ENCODE measurements at places on chromosomes 1 and 21.

DNA sequence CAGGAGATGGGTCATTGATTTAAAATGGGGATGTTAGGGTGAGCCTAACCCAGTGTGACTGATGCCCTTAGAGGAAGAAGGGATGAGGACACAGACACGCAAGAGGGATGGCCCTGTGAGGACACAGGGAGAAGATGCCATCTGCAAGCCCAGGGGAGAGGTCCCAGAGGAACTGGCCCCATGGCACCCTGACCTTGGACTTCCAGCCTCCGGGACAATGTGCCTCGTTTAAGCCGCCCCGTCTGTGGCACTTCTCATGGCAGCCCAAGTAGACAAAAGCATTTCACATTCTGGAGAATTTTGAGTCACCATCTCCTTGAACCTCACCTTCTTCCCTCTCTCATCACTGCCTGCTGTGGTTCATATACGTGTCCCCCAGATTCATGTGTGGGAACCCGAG lies 20.1 kb upstream of the PCBP3 start:
- DNase-seq, result no peak

DNA sequence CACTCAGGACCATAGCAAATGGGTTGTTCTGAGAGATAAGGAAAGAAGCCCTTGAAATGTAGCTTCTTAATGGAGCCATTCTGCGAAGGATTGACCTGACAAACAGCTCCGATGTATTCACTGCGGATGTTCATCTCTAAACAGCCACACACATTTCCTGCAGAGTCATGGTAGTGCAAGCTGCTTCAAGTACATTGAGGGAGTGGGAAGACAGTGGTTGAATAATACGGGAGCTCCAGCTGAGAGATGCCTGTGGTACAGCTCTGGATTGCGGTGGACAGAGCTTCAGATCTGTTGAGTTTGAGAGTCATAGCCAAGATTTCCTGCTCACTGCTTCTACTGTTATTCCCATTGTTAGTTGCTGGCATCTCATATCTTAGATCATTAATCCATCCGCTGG lies 86.6 kb downstream of the ZBTB18 start:
- DNase-seq, result no peak

DNA sequence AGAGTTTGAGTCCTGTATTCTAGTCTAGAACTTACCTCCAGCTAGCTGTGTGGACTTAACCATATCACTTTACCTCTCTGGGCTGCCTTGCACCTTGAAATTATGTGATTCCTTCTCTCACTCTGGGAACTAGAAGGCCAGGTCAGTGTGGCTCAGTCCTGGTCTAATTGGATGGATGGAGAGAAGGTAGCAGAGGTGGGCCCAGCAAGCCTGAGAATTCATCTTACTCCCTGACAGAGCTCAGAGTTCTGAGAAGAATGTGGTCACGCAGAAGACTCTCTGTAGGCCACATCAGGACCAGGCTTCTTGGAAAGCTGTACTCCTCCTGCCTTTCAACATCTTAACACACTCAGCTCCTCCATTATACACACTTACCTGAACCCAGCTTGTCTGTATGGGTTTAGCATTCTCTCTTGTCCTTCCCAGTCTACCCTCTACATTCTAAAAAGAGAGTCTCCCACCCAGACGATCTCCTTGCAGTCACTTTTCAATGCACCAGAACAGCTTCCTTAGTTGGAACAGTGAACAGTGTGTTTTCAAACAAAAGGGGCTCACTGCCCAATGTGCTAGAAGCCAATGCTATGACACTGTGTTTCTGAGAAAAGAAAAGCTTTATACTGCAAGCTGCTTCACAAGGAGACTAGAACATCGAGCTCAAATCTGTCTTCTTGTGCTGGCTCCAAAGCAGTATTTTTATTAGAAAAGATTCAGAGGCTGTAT lies 60.5 kb downstream of the CAPN9 start:
- no peak for DNase-seq

DNA sequence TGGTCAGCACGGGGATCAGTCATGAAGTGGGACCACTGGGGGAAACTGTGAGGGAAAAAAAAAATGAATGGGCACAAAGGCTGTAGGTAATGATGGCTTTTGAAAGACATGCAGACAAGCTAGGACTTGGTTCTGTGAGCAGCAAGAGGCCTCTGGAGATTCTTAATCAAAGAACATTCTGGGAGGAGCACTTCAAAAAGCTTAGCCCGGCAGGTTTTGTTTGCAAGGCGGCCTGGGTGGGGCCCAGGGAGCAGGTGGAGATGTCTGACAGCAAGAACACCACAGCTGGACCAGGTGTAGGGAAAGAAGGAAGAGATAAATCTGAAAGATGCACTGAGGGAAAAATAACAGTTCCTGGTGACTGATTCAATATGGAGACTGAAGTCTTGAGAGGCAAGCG lies 6.0 kb downstream of the TEX35 start:
- no peak for DNase-seq

DNA sequence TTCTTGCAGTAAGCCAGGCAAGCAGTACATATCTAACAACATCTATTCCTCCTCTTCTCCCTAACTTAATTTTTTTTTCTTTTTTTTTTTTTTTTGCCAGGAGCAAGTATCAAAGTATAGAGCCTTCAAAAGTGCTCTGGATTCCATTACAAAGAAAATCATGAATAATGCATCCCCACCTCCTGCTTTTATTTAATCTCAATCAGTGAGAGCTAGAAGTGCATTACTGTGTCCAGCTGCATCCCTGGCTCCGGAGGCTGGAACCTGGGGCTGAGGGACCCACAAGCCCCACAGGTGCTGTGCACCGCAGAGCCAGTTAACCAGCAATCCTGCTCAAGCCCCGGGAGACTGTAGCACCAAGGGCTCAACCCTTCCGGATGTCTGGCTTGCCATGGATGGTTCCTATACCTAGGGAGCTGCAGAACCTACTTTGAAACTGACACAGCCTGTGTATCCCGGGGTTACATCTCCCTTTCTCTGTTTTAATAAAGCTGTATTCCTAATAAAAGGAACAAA lies 455.9 kb upstream of the RUNX1 start:
- no peak for DNase-seq

DNA sequence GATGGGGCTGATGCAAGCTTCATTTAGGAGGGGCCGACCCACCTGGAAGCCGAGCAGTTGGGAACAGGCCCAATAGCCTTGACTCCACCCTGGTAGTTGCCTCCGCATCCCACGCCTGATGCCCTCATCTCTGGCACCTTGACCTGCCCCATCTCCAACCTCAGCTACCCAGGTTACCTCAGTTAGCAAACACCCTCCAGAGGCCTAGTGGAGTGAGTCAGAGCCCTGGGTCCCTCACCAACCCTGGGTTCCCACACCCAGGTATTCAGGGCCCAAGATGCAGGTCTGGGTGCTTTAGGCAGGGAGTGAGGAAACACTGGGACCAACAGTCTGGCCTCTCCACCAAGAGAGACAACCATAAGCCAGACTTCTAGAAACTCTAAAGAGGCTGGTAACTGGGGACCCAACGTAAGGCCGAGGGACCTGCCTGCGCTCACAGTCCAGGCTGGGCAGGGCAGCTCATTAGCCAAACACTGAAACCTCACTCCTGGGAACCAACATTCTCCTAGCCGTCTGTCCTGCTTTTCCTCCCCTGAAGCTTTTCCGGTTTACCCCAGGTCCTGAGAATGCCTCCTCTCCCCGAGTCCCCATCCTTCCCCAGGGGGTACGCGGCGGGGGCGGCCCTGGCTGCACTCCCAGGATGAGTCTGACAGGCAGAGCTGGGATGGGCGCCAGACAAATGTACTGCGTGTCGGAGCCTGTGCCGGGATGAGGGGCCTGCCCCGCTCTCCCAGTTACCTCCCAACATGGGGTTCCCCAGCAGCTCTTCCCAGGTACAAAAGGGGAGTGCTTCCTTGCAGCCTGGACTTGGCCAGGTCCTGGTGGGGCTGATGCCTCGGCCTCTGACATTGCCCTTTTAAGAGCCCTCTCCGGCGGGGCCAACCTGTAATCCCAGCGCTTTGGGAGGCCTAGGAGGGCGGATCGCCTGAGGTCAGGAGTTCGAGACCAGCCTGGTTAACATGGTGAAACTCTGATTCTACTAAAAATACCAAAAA lies 8.9 kb upstream of the CELSR2 start:
- peak; percentile 98 for DNase-seq

- no peak for DNase-seq
Observed at GRCh38 chr1:79599257-79599656, 592.7 kb upstream of the ADGRL4 start.

- no peak for DNase-seq
Observed at GRCh38 chr1:32806910-32807523, 10.1 kb downstream of the YARS1 start.

DNA sequence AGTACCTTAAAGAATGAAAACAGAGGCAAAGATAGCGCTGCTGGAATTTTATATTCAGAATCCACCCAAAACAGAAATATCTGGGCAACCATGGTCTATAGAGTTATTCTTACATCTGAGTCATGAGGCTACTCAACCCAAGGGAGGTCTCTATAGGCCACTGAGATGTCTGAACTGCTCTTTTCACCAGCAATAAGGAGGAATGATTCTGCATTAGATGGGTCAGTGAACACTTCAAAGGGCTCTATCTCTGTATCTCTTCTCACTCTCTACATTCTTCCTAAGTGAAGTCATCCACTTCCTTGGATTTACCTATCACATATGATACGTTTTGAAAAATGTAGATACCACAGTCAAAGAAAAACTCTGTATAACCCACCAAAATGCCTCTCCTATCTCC lies 90.2 kb upstream of the NGF start:
- DNase-seq, result no peak

GRCh38 chr1:180256341-180257027 lies 26.4 kb downstream of the LHX4 start:
- no peak for DNase-seq

GRCh38 chr1:66317248-66317515 lies 216.8 kb upstream of the SGIP1 start:
- no peak for DNase-seq

DNA sequence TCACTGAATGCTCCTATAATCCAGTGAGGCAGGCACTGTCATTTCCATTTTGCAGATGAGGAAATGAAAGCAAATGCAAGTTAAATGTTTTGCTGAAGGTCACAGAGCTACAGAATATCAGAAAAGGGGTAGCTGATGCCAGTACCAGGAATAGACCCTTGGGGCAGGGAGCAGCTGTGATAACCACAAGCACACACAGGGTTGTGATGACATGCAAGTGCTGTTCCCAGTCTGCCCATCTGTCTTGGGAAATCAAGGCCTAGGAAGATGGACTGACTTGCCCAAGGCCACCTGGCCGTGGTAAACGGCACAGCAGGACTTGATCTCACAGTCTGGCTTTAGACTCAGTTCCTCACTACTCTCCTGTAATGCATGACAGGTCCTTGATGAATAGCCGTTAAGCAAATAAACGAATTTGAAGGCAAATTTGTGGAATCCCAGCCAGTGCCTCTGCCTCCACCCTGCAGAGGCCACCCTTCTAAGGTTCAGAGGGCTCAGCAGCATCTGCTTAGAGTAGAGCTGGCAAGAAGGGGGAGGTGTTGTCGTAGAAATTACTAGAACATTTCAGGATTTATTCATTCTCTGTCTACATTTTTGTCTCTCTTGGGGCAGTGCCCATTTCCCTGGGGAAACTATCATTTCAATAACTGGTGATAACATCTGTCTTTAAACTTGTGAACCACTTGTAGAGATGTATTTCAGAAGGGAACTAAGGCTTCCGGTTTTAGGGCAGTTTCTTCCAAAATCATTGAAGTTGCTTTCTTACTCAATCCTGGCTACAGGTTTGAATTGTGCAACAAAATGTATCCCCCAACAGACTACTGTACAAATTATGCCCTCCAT lies 53.2 kb upstream of the MRPS6 start:
- DNase-seq, result no peak

- DNase-seq, result peak; percentile 96
Observed at GRCh38 chr1:7401814-7402547, 369.1 kb upstream of the VAMP3 start.

DNA sequence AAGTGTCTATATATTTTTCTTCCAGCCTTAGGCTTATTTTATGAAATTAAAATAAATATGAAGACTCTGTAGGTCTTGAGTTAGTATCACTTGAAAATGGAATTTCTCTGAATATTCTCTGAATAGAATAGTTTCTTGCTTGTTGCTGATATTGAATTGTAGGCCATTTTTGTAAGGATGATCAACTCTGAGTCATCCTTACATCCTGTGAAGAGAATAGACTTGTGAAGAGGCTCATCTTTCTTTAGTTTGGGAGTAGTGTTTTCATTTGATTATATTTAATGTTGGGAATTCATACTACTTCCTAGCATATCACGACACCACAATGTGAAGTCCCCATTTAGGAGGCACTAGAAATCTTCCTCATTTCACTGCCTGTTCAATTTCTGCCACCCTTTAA lies 27.5 kb upstream of the CD1D start:
- DNase-seq, result no peak

DNA sequence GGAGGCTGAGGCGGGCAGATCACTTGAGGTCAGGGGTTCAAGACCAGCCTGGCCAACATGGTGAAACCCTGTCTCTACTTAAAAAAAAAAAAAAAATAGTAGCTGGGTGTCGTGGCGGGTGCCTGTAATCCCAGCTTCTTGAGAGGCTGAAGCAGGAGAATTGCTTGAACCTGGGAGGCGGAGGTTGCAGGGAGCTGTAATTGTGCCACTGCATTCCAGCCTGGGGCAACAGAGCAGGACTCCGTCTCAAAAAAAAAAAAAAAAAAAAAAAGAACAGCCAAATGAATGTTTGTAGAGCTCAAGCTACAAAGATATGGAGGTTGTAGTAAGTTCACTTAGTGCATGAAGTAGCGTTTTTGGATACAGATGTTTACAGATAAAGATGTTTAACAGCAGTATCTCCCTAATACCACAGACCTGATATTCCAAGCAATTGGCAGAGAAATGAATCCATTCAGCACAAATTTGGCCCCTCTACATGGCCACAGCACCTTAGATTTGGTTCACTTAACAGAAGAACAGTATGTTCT lies 49.5 kb upstream of the IPO9 start:
- DNase-seq, result no peak

DNA sequence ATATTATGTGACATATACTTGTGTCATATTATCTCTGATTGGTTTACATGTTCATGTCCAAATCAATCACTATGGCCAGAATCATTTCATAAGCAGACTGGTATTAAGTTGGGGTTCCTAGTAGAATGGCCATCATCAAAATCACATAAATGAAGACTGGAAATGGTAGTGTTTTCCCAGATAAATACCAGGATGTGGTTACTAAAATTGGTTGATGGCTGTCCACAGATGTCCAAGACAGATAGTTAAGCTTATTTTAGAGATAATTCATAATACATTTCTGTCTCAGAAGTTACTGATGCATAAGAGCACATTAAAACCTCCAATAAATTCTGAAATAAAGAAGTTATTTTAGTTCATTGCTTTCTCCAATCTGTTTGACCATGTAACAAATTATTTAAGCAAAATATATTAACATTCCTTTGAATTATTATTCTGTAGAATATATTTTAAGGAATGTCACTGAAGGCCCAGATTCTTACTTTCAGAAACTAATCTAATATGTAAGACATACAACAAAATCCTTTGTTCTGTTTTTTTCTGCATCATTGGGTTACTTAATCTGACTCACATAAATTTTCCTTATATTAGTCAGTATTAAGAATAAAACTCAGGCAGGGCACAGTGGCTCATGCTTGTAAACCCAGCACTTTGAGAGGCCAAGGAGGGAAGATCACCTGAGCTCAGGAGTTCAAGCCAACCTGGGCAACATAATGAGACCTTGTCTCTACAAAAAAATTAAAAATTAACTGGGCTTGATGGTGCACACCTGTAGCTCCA lies 483.9 kb downstream of the PTPRC start:
- DNase-seq, result peak; percentile 41

Data from epithelial cell of prostate (primary cell).